Hindlimb muscle (tissue), 1 donor: ENCODE measurements at places on chromosomes 16 and 17. TPM values are rescaled to one million over a fixed set of nuclear protein-coding genes. Genes with fewer than 3 reads are reported as not detected.

DNA sequence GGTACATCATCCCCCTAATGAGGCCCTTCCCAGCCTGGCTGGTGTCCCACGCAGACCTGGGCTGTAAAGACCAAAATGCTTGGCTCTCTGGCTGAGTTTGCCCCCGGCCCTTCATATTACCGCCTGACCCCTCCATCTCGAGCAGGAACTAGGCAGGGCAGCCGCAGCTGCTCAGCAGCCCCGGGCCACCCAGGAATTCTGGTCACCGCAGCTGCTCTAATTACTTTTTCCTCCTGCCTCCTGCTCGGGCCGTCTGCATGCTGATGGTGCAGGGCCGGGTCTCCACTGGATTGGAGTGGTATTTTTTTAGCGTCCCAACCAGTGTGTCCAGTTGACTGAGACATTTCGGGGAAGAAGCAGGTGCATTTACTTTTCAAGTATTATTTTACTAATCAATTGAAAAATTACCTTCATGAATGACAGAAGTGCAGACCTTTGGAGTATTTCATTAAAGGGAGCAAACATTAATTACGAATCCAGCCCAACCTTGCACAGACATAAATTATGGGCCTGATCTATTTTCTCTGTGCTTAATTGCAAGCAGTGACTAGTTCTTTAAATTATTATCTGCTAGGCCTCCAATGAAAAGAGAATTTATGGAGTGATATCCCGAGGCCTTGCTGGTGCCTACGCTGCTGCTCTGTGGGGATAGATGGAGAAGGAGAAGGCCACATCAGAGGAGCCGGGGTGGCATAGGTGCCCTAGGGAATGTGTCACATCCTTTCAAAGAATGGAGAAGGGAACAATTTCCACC lies 176.2 kb downstream of the CYLD start:
- no peak for DNase-seq

DNA sequence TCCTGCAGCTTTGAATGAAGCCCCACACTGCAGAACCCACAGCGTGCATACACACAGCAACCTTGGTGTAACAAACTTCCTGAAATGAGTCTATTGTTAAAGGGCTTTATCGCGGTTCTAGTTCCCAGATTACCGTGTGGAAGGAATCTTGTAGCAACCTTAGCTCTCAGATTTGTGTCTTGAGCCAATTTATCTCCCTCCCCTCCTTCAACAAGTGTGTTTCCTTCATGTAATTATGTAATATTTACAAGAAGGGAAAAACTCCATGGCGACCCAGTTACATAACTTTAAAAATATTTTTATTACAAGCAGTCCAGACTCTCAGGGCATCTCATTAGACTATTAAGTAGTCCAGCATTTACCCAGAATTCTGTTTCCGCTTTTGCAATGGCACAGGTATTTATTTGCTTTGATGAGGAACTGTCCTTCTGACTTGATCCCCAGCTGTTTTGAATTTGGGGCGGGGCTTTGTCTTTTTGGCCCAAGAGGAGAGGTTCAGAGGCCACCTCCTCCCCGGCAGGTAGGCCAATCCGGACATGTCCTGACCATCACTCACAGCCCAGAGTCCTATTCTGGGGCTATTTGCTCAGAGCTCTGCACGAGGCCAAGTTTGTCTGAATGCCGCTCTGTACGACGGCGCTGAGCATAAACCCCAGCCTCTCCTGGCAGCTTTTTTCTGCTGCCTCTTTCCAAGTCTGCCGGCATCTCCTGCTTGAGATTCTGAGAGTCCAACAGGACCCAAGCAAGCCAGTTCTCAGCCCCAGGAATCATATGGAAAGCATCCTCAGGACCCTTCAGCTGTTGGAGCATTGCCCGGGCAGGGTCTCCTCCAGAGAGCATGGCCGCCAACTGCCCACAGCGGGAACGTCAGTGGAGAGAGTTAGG lies 35.6 kb downstream of the CLEC16A start:
- DNase-seq, result peak; percentile 82

- DNase-seq, result no peak
Measured at GRCh38 chr16:50261707-50262235, 4.6 kb upstream of the ADCY7 start.

GRCh38 chr17:80704381-80704819 lies 159.8 kb downstream of the RPTOR start:
- no peak for DNase-seq

DNA sequence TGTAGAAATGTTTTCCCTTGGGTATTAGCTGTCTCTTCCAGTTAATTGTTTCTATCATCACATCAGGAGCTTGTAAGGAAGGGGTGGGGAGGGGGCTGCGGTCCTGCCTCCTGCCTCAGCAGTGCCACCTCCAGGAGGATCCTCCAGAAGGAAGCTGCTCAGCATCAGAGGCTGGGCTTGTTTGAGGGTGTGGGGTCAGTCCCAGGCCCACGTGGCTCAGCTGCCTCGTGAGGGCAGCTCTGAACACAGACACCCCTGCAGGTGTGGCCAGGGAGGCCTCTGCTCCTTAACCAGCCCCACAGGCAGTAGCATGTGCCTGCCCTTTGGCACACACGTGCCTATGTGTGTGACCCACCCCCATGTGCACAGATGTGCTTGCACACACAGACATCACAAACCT lies 46.3 kb downstream of the MRM1 start:
- no peak for DNase-seq

- no peak for DNase-seq
Measured at GRCh38 chr17:48530208-48530886, 464 bp downstream of the HOXB1 start.

- DNase-seq, result no peak
Measured at GRCh38 chr16:84052071-84052622, 9.6 kb upstream of the SLC38A8 start.

The GDPD1 gene
- polyA plus RNA-seq, result 1.8 TPM

The ENPP7 gene
- polyA plus RNA-seq, result not detected

The FBXO39 gene
- not detected for polyA plus RNA-seq

The AXIN2 gene
- polyA plus RNA-seq, result 19.4 TPM

The DPEP2 gene
- polyA plus RNA-seq, result 2.3 TPM
